ENCODE measurements at places on chromosomes 4 and X.

GRCh38 chrX:121641560-121641959 lies 594.1 kb downstream of the GLUD2 start:
- DNase-seq, result no peak

- DNase-seq, result no peak
Observed at GRCh38 chr4:86919561-86920223, 15.1 kb upstream of the AFF1 start.

GRCh38 chrX:102744307-102744706 lies 23.8 kb downstream of the GPRASP3 start:
- no peak for DNase-seq

DNA sequence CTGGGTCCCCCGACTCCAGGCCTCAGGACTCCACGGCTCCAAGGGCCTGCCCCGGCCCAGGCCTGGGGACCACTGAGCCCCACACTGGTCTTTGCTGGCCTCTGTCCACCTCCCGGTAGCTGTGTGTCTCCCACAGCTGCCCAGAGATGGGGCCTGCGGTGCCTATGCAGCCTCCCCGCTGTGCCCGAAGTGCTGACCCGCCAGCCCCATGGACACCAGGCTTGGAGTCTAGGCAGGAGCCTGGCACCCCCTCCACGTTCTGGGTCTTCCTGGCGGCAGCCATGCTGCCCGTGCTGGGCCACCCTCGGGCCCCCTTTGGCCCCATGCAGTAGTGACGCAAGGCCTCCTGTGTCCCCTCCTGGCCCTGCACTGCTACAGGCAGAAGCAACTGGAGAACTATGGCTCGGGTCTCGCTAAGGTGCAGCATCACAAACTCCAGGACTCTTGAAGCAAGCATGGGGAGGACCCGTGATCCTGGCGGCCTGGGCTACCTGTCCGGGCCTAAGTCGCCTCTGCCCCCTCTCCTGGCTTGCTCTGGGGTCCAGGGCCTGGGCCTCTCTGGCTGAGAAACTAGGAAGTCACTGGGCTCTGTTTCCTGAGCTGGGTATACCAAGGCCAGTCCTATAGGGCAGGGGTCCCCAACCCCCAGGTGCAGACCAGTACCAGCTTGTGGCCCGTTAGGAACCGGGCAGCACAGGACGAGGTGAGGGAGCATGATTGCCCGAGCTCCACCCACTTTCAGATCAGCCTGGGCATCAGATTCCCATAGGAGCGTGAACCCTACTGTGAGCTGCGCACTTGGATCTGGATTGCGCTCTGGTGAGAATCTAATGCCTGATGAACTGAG lies 917 bp downstream of the MYL5 start:
- DNase-seq, result no peak

GRCh38 chr4:103144926-103145325 lies 45.3 kb upstream of the BDH2 start:
- DNase-seq, result no peak

GRCh38 chr4:109673303-109673702 lies 29.9 kb downstream of the CASP6 start:
- DNase-seq, result no peak

GRCh38 chr4:1512738-1513660 lies 106.8 kb upstream of the NKX1-1 start:
- DNase-seq, result no peak
